Stimulated activated CD8-positive, alpha-beta memory T cell treated with anti-CD3 and anti-CD28 coated beads, Interleukin-7, amount 100 ng/mL, for 48 hours (primary cell): ENCODE measurements at places on chromosomes 2 and 18.
A peak's percentile ranks its signal among the peaks of the same experiment; 100 is the strongest.

- no peak for DNase-seq
Measured at GRCh38 chr2:43383533-43383932, 157.1 kb upstream of the ZFP36L2 start.

DNA sequence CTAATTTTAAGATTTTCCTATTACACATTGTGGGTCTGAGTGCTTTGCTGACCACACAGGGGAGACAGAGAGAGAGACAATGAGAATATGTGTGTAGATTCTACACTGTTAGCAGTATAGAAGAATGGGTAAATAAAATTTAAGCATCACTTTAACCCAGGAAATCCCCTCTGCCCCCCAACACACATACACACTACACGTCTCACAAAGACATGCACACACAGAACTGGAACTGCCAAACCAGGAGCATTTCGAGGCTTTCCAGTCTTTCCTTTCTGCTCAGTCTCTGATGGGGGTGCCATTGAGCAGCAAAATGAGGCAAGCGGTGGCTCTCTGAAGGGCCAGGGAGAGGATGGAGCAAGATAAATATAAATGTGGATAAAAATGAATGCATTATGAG lies 2.5 kb downstream of the MERTK start:
- DNase-seq = no peak

DNA sequence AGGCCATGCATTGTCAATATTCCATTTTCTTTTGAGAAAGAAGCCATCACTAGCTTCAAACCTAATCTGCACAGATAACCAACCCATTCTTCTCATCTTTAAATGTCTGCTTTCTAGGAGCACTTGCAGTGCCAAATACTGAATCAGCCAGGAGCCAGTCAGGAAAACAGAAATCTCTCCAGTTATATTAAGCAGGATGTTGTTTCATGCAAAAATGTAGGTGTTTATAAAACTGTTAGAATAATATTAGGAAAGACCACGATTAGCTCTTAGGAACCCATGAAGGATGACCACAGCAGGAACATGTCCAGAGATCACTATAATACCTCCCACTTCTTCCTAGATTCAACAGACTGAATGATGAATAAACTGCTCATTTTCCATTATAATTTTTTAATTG lies 86.0 kb downstream of the TTC32 start:
- DNase-seq = no peak

GRCh38 chr2:11899264-11899818 lies 152.9 kb downstream of the LPIN1 start:
- DNase-seq = no peak

DNA sequence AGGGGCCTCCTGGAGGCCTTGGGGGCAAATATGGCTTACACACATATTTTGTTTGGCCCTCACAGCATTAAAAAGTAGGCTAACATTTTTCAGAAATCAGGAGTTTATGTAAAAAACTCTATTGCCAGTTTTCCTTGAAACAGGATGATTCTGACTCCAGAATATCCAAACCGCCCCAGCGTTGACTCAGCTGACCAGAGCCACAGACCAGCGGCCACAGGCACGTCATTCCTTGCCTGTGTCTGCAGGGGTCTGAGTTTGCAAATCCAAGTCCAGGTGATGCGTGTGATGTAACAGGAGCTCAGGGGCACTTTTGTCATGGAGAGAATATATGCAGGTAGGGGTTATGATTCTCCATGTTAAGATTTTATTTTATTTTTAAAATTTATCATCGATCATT lies 79.4 kb upstream of the ALKAL2 start:
- DNase-seq = no peak

- DNase-seq = peak; percentile 37
Measured at GRCh38 chr18:62324917-62325805, at the start of gene TNFRSF11A. Gene TNFRSF11A (plus strand): TSS chr18:62325310. CDS start chr18:62325353, 43 bp downstream.

- DNase-seq = no peak
Measured at GRCh38 chr2:64722291-64723044, 68.8 kb upstream of the SERTAD2 start.

- DNase-seq = no peak
Measured at GRCh38 chr2:203732953-203733510, 26.6 kb downstream of the CD28 start.

DNA sequence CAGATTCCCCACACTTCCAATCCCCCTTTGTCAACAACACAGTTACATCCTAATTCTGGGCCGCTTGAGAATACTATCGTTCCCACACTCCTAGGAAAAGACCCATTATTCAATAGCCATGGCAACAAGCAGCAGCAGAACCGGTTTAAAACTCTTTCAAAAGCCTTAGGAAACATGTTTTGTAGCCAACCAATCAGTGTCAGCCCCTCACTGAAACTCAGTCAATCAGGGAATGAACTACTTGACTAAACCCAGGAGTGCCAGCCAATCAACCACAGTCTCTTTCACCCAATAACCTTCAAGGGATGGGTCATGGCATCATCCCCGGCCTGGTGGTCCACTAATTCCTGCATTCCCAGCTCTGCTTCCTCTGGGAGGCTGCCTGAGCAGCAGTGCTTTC lies 204.8 kb upstream of the HS6ST1 start:
- no peak for DNase-seq

GRCh38 chr18:24741965-24742724 lies 281.7 kb downstream of the HRH4 start:
- DNase-seq = no peak

GRCh38 chr2:159009940-159010339 lies 41.5 kb downstream of the TANC1 start:
- DNase-seq = no peak

GRCh38 chr2:71798266-71799012 lies 345.1 kb downstream of the DYSF start:
- DNase-seq = no peak

GRCh38 chr2:133841900-133842299 lies 273.6 kb upstream of the NCKAP5 start:
- DNase-seq = no peak

- DNase-seq = no peak
Measured at GRCh38 chr2:72153026-72153791, 5.5 kb upstream of the CYP26B1 start.

GRCh38 chr2:42359965-42360483 lies 993 bp downstream of the COX7A2L start:
- DNase-seq = peak; percentile 10

DNA sequence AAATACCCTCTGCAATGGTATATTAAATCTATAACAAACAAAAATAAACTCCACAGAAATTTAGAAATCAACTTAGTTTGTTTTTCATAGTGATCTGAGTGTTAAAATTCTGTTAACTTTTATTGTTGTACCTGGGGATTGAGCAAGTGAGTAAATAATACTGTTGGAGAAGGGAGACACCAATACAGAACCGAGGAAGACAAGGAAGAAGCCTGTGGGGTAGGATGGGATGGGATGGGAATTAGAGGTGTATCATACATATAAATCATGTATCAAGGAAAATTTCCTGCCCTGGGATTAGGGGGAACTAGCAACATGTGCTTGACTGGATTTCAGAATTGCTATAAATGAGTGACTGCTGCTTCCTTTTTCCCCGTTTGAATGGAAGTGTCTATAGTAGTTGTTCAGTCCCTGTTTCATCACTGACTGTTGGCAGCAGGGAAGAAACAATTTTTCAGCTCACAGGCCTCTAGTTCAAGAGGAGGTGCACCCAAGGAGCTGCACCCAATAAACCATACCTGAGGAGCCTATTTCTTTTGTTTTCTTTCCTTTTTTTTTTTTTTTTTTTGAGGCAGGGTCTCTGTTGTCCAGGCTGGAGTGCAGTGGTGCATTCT lies 53.1 kb downstream of the SP110 start:
- no peak for DNase-seq

DNA sequence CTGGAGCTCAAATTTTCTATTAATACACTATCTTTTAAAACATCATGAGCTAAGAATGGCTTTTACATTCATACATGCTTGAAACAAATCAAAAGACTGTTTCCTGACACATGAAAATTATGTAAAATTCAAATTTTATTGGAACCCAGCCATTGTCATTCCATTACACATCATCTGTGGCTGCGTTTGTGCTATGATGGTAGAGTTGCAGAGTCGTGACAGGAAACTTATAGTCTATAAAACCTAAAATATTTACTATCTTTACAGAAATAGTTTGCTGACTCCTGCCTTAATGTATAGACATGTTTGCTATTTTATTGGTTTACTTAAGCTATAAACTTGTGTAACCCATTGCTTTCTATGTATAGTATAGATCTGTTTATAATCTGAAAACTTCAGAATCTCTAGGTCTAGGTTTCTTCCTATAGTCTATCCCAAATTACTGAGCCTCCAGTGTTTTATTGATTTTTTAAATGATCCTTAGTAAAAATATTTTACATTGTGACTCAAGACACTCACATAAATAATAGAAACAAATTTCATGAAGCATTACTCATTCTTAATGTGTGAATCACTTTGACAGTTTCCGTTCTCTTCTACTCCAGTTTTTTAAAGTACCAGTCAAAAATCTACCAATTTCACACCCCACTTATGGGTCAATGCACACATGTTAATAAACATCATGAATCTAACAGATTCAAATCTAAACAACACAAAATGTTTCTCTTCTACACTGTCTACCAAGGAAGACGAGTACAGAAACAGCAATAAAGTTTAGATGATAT lies 26.4 kb upstream of the MRPL19 start:
- no peak for DNase-seq

GRCh38 chr18:47997338-47997780 lies 66.9 kb upstream of the SMAD2 start:
- peak; percentile 17 for DNase-seq

GRCh38 chr2:156394033-156394741 lies 42.0 kb upstream of the GPD2 start:
- no peak for DNase-seq

DNA sequence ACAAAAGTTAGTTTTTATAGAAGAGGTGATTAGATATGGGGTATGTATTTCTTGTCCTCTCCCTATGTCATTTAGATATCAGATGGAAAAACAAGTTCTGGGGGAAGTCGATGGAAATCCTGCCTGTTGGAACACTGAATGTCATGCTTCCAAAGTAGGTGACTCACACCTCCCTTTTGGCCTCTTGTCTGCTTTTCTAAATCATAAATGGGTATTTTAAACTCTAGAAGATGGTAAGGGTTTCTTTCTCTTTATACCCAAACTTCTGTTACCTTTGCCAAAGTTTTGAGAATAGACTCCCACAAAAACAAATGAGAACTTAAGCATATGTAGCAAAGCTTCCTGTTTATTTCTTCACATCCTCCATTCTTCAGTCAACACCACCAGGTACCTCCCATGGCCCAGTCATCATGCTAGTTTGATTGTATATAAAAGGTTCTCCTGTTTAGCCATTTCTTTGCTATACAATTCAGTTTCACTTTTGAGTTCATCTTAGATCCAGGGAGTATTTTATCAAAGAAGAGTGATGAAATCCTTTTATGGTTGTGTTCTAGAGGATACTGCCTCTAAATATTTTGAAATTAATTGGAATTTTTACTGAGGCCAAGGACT lies 63.9 kb downstream of the PRKRA start:
- no peak for DNase-seq

DNA sequence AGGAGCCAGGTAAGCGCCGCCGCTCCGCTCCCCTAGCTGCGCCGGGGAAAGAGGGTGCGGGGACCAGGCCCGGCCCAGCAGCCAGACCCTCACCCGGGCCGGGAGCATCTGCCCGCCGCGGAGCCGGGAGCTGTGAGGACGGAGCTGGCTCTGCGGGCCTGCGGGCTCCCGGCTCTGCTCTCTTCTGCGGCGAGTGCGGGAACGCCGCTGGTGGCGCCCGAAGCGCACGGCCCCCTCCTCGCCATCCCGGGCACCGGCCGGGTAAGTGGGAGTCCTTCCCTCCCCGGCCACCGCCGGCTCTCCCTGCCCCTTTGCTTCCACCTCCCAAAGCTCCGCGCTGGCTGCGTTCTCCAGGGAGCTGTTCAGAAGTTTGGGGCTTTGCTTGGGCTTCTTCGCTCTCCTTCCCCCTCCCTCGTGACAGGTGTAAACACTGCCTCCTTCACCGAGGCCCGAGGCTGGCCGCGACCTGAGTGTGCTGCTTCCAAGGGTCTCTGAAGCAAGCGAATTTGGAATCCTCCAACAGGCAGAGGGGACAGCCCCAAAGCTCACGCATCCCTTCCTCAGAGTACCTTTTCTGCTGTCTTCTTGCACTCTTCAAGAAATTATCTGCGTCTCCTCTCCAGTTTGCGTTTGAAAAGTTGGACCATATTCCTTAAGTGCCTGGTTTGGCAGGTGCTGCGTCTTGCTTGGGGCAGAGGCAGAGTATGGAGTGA lies 632 bp downstream of the AFTPH start:
- DNase-seq = peak; percentile 11

DNA sequence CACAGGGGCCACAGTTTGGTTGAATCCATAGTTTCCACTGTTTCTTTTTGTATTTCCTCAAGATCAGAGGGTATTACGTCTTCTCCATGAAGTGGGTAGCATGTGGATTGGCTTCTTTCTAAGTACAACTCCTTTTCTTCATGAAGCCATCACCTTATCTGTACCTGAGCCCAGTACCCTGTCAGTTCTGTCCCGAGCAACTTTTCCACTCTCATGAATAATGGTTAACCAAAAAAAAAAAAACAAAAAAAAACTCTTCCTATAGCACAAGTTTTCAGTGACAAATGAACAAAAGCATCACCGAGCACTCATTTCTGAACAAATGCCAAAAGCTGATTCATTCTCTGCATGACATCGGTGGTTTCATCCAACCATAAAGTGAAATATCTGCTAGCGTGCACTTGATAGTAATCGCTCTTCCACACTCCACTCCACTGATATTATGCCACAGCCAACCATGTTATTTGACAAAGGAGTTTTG lies 53.0 kb upstream of the CCDC150 start:
- no peak for DNase-seq

DNA sequence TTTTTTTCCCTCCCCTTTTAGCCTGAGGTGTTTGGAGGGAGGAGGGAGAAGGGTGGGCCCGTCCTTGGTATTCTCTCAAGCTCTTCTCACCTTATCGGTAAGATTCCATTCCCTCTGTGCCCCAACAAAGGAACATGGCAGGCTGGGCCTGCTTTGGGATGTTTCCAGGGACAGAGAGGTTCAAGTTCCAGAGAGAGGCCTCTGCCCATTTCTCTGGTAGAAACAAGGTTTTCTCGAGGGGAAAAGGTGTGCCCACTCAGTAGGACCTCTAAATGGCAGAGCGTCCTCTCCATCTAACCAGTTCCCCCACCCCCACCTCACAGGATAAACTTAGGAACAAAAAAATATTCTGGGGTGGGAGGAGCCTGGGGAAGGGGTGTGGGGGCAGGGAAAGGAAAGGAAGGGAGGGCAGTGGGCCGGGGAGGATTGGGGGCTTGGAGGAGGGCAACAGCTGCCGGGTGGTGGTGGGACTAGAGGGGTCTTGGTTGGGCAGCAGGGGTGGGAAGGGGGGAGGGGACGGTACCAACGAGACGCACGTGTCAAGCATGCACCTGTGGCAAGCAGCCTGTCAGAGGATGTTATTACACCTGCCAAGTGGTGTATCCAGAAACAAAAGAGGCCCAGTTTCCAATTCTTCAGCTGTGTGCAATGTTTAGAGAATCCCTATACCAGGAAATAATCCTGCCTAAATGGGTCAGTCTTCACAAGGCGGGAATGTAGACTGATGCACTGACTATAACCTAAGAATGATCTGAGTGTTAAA lies 2.1 kb downstream of the PCBP1 start:
- DNase-seq = no peak

- no peak for DNase-seq
Measured at GRCh38 chr18:25284281-25284680, 67.7 kb downstream of the ZNF521 start.

- no peak for DNase-seq
Measured at GRCh38 chr18:73880387-73880786, 267.2 kb downstream of the FBXO15 start.

- peak; percentile 95 for DNase-seq
Measured at GRCh38 chr2:200864176-200865034, at the start of gene CLK1. Gene CLK1 (minus strand): TSS chr2:200864658. CDS start chr2:200861862, 2,796 bp downstream.

- no peak for DNase-seq
Measured at GRCh38 chr2:118817469-118817868, 30.0 kb downstream of the EN1 start.
